ENCODE measurements at places on chromosomes 3 and 15.

DNA sequence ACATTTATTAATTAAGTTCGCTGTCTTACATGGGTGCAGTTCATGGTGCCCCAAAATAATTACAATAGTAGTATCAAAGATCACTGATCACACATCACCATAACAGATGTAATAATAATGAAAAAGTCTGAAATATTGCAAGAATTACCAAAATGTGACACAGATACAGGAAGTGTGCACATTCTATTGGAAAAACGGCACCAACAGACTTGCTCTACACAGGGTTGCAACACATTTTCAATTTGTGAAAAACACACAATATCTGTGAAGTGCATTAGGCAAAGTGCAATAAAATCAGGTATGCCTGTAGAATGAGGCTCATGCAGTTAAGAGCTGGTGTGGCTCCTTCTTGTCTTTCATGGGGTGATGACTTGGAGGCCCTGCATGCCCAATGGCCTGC is 265.8 kb downstream of the RPLP1 start:
- no peak for DNase-seq

DNA sequence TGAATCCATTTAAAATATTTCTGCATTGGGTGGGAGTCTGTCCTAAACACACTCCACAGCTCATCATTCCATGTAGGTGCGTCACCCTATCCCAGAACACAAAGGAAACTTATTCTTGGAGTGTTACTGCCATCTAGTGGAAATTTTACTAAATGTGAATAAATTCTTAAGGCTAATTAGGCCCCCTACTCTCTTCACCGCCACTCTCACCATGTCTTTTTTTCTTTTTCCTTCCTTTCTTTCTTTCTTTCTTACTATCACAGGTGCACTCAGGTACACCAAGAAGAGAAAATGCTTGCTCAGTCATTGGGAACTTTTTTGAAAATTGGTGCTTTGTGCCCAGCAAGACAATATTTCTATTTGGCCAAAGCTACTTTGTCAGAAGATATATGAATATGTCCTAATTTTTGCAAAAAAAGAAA is 26.4 kb upstream of the ATP8B4 start:
- peak; percentile 82 for DNase-seq

GRCh38 chr15:25738171-25738965 is 124.8 kb downstream of the ATP10A start:
- no peak for DNase-seq

DNA sequence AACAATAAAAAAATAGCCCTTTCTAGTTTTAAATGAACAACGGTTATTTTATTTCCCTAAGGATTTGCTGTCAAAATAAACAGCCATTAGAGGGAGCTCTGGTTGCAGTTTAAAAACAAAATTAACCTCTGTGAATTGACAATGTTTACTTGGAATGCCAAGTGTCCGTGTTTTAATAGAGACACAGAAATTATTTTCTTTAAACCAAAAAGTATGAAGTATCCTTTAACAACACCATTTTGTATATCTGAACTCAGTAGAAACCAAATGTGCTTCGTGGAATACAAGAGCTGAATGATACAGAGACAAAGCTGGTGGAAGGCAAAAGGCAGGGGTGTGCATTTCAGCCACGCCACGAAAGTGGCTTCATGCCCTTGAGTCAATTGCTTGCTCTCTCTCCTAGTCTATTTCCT is 74.4 kb downstream of the MOBP start:
- peak; percentile 24 for DNase-seq

GRCh38 chr15:98625614-98626013 is 22.7 kb upstream of the IGF1R start:
- no peak for DNase-seq

DNA sequence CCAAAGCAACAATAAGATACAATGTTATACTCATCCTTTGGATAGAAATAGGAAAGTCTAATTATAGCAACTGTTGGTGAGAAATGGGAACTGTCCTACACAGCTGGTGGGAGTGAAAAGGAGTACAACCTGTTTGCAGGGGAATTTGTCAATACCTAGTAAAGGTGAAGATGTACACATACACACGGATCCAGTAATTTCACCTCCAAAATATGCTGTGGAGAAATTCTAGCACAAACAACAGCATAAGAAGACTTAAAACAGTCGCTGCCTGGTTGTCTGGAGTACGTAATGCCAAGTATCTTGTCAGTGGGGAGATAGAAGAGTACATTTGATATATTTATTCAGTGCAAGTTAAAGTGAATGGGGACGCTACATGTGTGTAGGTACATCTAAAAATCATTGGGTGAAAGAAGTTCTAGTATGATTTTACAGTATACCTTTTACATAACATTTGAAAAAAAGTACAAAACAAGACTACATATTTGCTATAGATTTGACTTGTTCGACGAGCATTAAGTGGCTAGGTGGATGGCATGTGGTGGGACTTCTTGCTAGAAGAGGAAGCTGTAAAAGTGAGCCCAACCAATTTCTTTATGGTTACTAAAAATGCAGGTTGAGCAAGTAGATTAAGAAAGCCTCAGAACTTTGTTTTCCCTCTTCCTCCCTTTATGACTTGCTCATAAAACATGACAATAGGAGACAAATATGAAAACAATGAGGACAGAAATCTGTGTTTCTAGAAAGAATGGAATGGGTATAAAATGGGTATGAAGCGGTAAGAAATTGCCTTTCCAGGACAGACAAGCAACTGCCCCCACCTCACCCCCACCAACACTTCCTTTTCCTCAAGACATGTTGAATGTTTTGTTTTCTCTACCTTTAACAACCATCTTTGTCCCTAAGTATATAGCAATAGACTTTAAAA is 50.2 kb upstream of the CCR4 start:
- DNase-seq = no peak

GRCh38 chr3:118766306-118766669 is 268.4 kb downstream of the IGSF11 start:
- DNase-seq = no peak

DNA sequence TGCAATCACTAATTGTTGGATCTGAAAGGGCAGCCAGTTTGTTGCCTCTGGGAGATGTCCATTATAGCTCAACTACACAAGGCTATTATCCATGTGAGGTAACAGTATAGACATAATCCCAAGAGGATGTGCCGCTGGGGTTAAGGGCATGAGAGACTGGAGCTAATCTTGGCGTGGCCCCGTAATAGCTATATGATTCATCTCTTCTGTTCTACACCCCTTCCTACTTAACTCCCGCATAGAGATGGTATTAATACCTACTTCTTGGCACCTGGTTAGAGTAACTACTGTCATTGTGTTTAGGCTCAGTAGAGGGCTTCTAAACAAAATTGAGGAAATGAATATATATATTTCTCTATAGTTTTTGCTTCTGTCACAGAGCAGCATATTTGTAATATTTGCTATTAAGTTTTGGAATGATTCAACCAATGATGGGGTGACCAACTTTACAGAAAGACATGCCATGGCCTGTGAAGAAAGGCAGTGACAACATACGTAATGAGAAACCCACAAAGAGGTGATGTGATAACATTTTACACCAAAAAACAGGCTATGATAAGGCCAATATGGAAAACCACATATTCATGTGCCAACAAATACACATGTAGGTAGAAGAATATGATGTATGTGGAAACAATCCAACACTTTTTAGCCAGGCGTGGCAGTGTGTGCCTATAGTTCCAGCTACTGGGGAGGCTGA is 76.8 kb upstream of the DPH6 start:
- DNase-seq = no peak

- DNase-seq = no peak
Measured at GRCh38 chr3:48107227-48107626, 81.0 kb downstream of the CDC25A start.

DNA sequence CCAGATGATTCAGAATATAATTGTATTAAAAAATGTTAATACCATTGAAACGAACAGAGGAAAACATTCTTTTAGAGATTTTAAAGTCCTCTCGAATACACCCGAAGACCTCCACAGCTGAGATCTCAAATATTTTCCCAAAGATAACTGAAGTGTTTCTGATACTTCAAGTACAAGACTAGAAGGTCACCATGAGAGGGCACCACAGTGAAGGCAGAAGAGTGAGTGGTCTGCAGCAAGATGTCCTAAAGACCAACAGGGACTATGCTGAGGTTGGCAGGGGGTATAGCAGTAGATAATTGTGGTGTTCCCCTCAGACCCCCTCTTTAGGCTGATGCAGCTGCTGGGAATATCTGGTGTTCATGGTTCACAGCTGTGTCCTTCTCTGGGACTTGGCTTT is 156.5 kb downstream of the PDCD6IP start:
- DNase-seq = no peak

DNA sequence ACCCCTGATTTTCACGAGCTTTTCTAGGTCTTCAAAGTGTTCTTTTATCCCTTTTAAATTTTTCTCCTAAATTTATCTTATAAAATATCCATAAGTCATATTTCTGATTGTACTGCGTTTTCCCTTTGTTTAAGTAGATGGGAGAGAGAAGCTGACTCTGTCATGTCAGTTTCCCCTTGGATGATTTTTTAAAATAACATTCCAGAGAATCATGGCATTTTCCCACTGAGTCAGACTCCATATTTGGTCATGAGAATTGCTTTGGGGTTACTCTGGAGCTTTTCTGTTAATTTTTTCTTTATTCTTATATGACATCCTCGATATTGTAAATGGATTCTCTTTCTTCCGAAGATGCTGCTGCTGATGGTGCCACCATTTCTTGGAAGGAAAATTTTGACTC is 28.6 kb upstream of the UMPS start:
- DNase-seq = no peak

DNA sequence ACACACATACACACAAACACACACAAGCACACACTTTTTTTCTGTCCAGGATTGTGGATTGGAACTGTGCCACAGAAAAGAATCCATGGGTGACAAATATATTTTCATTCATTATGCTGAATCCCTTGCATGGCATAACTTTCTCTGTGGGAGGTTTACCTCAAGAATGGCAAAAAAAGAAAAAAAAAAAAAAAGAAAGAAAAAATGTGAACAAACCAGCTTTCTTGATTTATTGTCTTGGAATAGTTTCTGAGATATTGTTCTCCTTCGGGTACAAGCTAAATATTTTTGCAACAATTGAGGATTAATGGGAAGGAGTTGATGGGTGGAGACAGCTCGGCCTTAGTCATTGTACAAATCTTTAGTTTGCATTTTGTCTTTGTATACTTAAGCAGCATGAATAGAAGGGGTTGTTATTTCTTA is 153.1 kb downstream of the GMNC start:
- no peak for DNase-seq

- peak; percentile 44 for DNase-seq
Measured at GRCh38 chr3:178097576-178097975, 438.7 kb upstream of the KCNMB2 start.

GRCh38 chr15:55522742-55523450 is 14.9 kb upstream of the DNAAF4 start:
- DNase-seq = no peak

- no peak for DNase-seq
Measured at GRCh38 chr15:63556246-63556645, 40.9 kb upstream of the FBXL22 start.

DNA sequence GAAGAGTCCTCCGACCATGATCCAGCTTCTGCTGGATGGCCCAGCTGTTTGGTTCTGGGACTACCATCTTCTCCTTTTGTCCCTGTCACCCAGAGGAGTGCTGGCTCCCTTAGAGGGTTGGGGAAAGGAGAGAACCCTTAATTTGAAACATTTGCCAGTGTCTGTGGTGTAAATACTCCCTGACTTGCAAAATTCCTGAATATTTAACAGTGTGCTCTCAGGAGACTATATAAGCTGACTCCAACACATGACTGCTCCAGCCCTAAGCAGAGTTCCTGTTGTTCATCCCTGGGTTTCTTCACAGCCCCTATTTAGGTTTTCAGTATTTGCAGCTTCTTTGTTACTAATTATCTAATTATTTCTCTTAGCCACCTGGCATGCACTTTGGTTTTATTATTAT is 133.1 kb downstream of the CPNE4 start:
- no peak for DNase-seq

DNA sequence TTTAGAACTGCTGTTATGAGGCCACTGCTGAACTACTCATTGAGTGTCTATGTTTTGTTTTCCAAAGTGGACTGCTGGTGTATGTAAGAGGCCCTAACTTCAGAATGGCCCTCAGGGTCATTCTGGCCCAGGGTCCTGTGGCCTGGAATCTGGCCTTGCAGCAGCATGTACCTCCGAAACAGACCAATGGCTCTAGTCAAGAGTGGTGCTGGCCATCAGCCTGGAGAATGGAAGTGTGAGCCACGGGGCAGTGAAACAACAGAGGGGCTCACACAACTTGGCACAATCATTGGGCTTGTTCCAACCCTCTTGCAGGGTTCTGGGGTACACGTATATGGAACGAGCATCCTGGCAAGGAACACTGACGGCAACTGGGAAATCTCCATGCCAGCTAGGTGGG is 40.5 kb downstream of the SCN5A start:
- no peak for DNase-seq

DNA sequence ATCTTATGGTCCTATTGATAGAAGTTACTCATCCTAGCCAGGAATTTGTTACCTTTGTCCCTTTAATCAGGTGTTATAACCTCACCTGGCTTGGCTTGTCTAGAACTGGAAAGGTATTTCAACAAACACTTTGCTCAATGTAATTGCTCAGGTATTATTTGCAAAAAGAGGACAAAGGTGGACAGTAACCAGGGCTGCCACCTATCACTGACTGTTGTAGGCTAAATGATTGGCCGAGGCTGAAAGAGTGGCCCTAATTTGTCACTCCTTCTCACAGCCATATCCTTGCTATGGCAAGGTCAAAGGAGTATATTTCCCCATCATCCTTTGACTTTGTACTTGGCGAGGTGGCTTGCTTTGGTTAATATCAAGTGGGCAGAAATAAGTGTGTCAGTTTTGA is 2.7 kb upstream of the SELENOS start:
- DNase-seq = peak; percentile 65

DNA sequence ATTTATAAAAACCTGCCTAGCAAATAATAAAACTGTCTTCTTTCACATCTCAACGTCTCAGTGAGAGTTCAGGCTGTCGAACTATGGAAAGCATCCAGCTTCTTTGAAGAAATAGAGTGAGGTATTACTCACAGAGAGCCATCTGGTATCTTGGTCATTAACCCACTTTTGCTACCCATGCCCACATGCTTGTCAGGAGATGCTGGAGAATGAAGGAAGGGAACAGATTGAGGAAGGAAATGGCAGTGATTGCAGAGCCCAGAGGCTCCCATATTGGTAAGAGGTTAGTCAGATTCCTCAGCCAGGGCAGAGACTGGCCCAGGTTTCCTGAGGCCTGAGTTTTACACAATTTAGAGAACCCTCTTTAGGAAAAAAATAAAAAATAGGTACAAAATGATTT is 119.1 kb downstream of the B3GALNT1 start:
- DNase-seq = no peak

DNA sequence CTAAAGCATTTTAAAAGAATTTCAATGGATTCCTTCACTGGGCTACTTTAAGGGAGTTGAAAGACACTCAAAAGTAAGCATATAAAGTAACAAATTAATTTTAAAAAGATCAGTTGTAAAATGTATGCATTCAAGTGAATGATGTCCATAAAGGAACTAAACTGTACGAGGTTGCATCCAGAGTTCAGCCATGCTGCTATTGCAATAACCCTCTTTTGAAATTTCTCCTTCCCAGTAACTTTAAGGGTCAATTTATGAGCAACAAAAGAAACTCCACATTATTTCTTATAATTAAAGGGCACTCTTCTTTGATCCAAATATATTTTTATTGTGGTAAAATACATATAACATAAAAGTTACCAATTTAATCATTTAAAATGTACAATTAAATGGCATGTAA is 22.9 kb downstream of the BTLA start:
- no peak for DNase-seq

GRCh38 chr3:13470894-13471574 is 9.1 kb upstream of the HDAC11 start:
- peak; percentile 44 for DNase-seq

Measured in hepatocyte (in vitro differentiated cells).